Uterine smooth muscle cell (primary cell): ENCODE measurements at places on chromosomes 1 and 21. TPM values are rescaled to one million over a fixed set of nuclear protein-coding genes. Genes with fewer than 3 reads are reported as not detected.

The UCK2 gene
- 68.0 and 125 TPM in 2 replicates for total RNA-seq

The ZSWIM5 gene
- 0.89 and 1.2 TPM in 2 replicates for total RNA-seq

The GPR37L1 gene
- not detected in 2 replicates for total RNA-seq

The SLC16A4 gene
- 16.6 and 47.6 TPM in 2 replicates for total RNA-seq

The FCRL5 gene
- total RNA-seq = not detected in 2 replicates

The FMO4 gene
- 1.7 and 4.0 TPM in 2 replicates for total RNA-seq

The NCDN gene
- total RNA-seq = 21.6 and 27.6 TPM in 2 replicates

The RHOU gene
- total RNA-seq = 2.1 and 2.4 TPM in 2 replicates

The FCRL1 gene
- not detected in 2 replicates for total RNA-seq

The NPHS2 gene
- total RNA-seq = not detected in 2 replicates

The LIN28A gene
- total RNA-seq = not detected in 2 replicates

The NPR1 gene
- total RNA-seq = 1.1 and 4.1 TPM in 2 replicates

The SYT14 gene
- 3.3 and 4.4 TPM in 2 replicates for total RNA-seq

The PDZK1 gene
- 0.50 and 1.00 TPM in 2 replicates for total RNA-seq

The LMX1A gene
- not detected in 2 replicates for total RNA-seq

The RNU1-4 gene
- total RNA-seq = under 0.01 and 2,224 TPM in 2 replicates

The IGSF3 gene
- 0.37 and 0.66 TPM in 2 replicates for total RNA-seq

The CD1E gene
- total RNA-seq = not detected in 2 replicates
